Stimulated activated CD8-positive, alpha-beta memory T cell treated with anti-CD3 and anti-CD28 coated beads, Interleukin-15, amount 100 ng/mL, for 24 hours (primary cell): ENCODE measurements at places on chromosomes 3 and 15.

- DNase-seq, result no peak
Observed at GRCh38 chr15:82315519-82316246, 33.6 kb downstream of the GOLGA6L10 start.

DNA sequence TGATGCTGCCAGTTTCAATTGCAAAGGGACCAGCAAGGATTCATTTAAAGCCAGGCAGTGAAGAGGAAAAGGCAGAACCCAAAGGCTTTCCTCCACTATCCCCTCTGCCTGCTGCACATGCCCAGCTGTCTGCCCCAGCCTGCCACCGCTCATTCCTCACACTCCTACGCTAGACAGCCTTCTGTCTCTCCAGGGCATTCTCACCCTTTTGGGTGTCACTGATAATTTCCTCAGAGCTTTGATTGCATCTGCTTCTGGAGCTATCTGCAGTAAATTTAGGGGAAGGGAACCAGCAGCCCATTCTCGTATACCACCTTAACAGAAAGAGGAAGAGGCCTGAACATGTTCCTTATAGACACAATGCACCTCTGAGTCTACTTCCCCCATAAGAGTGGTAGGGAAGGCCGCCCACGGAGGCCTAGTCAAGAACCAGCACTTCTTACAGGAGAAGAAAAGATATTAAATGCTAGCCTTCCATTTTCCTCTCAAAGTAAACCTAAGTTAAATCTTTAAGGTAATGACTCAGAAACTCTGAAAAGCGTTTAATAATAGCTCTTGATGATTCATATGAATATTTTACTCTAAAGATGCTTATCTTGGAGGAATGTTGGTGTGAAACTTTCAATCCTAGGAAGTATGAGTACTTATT lies 20.9 kb downstream of the NUDT16 start:
- no peak for DNase-seq

GRCh38 chr3:46542801-46543201 lies 23.3 kb downstream of the LRRC2 start:
- DNase-seq, result no peak

- no peak for DNase-seq
Observed at GRCh38 chr3:111926266-111926676, 52.6 kb upstream of the ABHD10 start.

DNA sequence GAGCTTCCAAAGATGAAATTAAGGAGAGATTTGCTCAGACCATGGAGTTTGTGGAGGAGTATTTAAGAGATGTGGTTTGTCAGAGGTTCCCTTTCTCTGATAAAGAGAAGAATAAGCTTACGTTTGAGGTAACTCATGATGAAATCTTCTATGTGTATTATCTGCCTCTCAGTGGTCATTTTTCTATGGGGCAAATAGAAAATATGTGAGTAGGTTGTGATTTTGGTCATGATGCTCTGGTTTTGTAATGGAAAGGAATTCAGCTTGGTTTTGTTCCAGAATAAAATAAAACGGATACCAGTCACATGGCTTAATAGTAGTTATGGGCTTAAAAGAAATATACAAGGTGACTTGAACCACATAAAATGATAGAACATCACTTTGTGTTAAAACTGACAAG lies 181.1 kb downstream of the ITPR1 start:
- no peak for DNase-seq
